GM04504 (cell line): ENCODE measurements at places on chromosomes 13 and 19.

DNA sequence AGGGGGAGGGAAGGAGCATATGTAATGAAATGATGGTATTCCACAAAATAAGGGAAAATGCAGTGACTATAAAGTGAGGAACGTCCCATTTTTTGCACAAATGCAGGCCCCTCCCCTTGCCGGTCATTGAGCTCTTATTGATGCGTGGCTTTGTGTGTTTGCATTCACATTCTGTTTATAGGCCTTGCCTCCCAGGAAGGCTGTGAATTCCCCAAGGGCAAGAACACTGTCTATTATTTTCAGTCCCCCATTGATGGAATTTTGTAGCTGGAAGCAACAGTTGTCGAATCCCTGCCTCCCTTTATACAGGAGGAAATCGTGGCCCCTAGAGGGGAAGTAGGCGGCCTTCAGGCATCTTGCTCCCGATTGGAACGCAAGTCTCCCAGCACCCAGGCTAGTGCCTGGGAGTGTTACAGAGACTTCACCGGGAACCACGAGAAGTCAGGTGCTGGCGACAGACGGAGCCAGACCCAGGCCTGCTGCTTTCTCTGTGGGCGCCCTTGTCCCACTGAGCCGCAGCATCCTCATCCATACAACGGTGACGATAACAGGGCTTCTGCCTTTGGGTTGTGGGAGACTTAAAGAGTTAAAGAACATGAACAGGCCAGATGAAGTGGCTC, 6.9 kb downstream of the SBSN start:
- DNase-seq, result no peak

GRCh38 chr19:51810223-51810622, 15.3 kb downstream of the FPR3 start:
- no peak for DNase-seq

GRCh38 chr13:93672996-93673395, 446.4 kb downstream of the GPC6 start:
- no peak for DNase-seq

- no peak for DNase-seq
These were observed 10.1 kb downstream of the RPS28 start for GRCh38 chr19:8331263-8331845.

DNA sequence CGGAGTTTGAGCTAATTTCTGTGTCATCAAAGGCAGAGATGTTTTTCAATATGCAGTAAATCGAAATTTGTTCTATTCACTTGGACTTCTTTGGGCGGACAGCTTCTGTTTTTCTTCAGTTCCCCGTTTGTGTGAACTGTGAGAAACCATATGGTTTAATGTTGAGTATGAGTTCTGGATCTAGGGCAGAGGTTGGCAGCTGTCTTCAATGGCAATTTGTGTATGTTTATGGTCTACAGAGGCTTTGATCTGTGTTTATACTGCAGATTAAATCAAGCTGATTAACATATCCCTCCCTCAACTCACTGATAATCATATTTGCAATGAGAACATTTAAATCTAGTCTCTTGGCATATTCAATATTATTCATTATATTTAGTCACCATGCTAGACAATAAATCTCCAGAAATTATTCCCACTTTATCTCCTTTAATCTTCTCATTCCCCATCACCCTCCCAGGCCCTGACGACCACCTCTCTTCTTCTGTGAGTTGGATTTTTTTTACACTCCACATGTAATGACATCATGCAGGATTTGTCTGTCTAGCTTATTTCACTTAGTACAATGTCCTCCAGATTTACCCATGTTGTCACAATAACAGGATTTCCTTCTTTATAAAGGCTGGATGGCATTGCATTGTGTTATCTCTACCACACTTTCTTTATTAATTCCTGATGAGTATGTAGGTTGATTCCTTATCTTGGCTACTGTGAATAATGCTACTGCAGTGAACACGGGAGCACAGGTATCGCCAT, 9.0 kb downstream of the ZNF331 start:
- DNase-seq, result no peak

GRCh38 chr13:27186295-27186694, 14.7 kb upstream of the USP12 start:
- DNase-seq, result no peak

GRCh38 chr19:32924200-32924599, 47.6 kb downstream of the CEP89 start:
- no peak for DNase-seq

GRCh38 chr13:59178344-59178743, 985.4 kb downstream of the DIAPH3 start:
- no peak for DNase-seq

- DNase-seq, result no peak
These were observed 1627.0 kb downstream of the PCDH9 start for GRCh38 chr13:65603160-65603559.

DNA sequence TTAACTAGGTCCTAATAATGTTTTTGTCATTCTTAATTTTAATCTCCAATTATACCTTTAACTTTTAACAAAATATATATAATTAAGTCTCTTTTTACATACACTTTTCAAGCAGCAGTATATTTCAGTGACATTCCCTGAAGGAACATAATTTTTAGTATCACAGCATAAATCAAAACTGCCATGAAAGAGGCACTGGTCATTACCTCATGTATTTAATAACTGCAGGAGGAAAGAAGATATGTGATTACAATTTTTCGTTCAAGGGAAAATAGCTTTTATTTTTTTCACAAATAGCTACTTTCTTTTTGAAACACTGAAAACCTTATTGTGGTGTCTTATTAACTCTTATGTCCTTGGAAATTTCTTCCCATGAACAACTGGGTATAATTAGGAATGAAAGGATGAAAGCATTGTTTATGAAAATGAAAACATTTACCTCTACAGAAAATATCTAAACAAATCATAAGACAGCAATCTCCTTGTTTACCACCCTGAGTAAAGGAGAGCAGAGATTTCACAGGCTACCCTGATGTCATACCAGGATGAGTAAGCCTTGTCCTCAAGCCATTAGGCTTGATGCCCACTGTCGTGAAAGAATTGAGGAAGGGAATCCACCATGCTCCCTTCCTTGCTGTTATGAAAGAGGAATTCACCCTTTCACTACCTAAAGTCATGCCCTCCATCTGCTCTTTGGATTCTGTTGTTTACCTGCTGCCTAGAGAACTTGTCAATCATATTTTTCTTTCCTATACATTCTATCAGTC, 877.2 kb upstream of the PCDH20 start:
- DNase-seq, result no peak

DNA sequence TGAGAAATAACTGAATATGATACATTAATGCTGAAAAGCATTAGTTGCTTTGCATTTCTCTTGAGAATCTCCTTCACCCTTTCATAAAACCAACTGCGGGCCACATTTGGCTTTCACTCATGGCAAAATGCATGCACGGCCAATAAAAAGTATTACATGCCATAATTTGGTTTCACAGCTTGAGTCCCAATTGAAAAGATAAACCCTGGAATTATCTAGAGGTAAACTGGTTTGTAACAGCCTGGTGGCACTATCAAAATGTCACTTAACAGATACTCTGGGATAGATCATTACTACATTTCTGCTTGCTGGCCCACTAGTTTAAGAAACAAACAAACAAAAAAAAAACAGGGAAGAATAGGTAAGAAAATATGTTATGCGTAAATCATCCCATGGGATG, 3.9 kb downstream of the OBI1 start:
- no peak for DNase-seq

DNA sequence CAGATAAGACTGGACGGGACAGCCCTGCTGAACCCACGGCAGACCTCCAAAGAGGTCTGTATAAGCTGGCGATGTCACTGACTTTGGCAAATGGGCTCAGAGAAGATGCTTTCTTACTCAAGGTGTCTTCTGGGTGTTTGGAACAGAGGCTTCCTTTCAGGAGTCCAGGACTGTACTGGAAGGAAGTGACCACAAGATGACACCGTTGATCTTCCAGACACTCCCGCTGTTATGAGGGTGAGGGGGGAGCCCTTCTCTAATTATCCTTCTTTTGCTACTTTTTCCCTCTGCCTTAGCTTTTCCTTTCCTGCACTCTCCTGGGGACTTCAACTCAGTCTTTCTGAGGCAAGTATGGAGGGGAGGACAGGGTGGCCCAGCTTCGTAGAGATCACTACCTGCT, 65.2 kb upstream of the ZNF599 start:
- DNase-seq, result no peak

GRCh38 chr19:14416817-14417231, 2.3 kb downstream of the DDX39A start:
- no peak for DNase-seq

DNA sequence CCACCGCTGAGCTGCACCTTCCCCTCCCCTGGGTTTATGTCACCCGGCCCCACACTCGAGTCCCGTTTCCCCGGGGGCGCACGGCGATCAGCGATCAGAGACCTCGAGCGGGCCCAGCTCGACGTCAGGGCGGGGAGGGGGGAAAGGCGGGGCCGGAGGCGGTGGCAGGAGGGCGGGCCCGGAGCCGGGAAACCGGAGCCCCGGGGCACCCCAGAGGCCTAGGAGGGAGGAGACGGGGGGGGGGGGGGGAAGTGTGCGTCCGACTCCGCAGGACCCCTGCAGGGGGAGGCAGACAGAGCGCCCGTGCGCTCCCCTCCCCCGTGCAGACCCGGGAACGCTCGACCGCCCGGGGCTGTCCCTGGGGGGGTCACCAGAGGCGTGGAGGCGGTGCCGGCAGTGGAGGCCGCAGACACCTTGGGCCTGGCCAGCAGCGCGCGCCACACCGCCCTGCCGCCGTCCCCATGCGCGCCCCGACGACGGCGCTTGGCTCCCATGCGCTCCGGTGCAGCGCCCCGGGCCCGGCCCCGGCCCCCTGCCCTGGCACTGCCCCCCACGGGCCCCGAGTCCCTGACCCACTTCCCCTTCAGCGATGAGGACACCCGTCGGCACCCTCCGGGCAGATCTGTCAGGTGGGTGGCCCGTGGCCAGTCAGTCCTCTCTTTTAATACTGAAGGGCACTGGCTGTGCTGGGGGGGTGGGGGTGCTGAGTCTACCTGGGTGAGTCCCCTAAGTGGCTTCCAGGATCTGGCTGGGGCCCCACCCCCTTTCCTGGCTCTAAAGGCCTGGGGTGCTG, 11.8 kb downstream of the PDE4A start:
- peak; percentile 21 for DNase-seq

GRCh38 chr19:33726756-33727155, 69.9 kb upstream of the KCTD15 start:
- no peak for DNase-seq

GRCh38 chr13:106351251-106351650, 184.2 kb downstream of the EFNB2 start:
- DNase-seq, result no peak

DNA sequence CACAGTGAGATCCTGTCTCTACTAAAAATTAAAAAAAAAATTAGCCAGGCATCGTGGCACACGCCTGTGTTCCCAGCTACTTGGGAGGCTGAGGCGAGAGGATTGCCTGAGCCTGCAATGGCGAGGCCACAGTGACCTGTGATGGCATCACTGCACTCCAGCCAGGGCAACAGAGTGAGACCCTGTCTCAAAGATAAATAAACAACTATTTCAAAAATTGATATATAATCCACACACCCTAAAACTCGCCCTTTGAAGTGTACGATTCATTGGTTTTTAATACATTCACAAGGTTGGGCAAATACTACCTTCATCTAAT, 12.1 kb upstream of the TICAM1 start:
- no peak for DNase-seq

DNA sequence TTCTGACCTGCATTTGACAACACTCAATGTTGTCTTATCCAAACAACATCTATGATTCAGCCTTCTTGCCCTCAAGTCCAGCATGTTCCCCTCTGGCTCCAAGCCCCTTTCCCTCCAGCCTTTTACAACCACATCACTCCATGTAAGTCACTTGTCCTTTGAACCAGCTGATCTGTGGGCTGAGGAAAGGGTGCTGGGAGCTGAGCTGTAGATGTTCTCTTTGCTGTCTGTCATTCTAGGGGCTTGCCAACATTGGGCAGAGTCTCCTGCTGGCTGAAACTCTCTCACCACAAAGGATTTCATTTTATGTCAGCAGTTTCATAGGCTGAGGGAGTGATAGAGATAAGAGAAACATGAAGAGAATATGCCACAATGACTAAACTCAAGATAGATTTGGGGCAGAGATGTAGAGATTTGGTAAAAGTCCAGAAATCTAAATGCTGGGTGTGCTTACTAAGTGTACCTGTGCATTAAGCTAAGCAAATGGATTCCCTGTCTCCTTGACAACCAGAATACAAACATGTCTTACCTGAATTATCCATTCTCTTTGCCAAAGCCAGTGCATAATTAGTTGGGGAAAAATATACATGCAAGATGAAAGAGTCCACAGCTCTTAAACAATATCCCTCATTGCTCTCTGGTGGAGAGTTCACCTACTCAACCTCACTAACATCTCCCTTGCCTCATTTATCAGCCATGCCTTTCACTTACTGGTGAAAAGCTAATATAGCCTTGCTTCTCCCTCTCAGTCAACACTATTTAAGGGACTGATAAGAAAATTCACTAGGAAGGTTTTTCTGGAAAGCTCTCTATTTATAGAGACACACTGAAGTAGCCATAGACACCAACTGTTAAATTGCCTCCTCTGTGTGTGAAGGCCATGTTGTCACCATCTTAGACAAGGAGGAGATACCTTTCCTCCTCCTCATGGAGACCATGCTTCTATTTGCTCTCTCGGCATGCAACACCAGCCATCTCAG, 175.5 kb upstream of the SERP2 start:
- no peak for DNase-seq

GRCh38 chr19:7918615-7919421, 1.3 kb upstream of the SNAPC2 start:
- no peak for DNase-seq

DNA sequence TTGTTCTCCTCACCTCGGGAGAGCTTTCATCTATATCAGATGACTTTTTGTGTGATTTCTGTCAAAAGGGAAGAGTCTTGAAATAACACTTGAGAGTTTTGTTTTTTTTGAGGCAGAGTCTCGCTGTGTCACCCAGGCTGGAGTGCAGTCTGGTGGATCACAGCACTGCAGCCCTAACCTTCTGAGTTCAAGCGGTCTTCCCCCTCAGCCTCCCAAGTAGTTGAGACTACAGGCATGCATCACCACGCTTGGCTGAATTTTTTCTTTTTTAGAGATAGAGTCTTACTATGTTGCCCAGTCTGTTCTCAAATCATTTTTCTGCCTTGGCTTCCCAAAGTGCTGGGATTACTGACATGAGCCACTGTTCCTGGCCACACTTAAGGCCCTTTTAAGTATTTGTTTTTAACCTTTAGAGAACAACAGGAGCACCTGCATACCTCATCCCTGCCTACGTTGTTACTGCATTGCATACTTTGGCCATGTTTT, 11.4 kb downstream of the NDFIP2 start:
- DNase-seq, result no peak

DNA sequence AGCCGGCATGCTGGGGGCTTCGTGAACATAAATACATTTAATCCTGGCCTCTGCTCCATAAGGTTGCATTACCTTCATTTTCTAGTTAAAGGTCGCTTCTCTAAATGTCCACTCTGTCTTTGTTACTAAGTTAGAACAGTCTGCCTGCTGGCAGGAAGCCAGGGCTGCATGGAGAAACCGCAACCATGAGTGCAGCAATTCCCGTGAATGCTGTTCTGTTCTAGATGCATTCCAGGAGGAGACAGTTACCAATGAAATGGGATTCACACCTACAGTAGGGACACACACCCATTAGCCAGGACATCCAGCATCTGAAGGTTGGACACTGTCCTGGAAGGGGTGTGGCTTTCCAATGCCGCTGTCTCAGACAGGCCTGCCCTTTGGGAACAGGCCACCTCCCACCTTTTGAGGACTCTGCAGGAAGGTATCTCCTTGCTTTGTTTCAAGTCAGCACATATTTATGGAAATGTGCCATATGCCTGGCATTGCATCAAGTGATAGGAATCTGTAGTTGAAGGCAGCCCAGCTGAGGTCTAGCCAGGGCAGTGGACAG, 129.7 kb downstream of the SLC7A1 start:
- no peak for DNase-seq
